Uterus (tissue), 4 donors: ENCODE measurements at places on chromosomes 13 and 19. TPM values are rescaled to one million over a fixed set of nuclear protein-coding genes. Genes with fewer than 3 reads are reported as not detected.

The SLC15A1 gene
- not detected for total RNA-seq

The DIAPH3 gene
- total RNA-seq, result not detected

The FFAR2 gene
- total RNA-seq, result 0.21 TPM

The LGALS7B gene
- total RNA-seq, result not detected

The SRRM5 gene
- not detected for total RNA-seq

The F7 gene
- not detected for total RNA-seq

The UBXN6 gene
- total RNA-seq, result 61.5 TPM

The ADGRE3 gene
- total RNA-seq, result not detected

The RGS9BP gene
- not detected for total RNA-seq

The ONECUT3 gene
- not detected for total RNA-seq

The LONP1 gene
- 134 TPM for total RNA-seq

The C1QTNF9 gene
- not detected for total RNA-seq

The IZUMO4 gene
- 86.1 TPM for total RNA-seq

The PEAK3 gene
- total RNA-seq, result 0.26 TPM

The NCR1 gene
- 1.1 TPM for total RNA-seq

The KANK3 gene
- 30.7 TPM for total RNA-seq

The MCEMP1 gene
- total RNA-seq, result 0.67 TPM

The SIAH3 gene
- total RNA-seq, result under 0.01 TPM
